ENCODE measurements at places on chromosomes 2 and 18. TPM values are rescaled to one million over a fixed set of nuclear protein-coding genes. Genes with fewer than 3 reads are reported as not detected.

DNA sequence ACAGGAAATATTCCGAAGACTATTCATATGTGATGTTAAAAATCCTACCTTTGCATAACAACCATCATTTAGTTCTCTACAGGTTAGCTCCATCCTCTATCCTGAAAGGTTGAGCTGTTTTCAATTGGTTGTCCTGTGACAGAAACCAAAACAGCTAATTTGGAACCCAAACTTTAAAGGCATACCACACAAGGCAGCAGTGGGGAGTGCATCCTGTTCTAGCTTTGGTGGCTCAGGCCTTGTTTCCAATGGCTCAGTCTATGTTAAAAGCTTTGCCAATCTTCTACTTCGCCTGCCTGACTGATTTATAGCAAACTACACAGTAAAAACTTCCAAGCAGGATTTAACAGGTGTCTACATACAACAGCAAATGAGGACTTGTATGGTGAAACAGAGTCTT is 3.2 kb downstream of the CD226 start:
- DNase-seq: no peak

LBX2 gene
- 1.5 TPM for total RNA-seq

DNA sequence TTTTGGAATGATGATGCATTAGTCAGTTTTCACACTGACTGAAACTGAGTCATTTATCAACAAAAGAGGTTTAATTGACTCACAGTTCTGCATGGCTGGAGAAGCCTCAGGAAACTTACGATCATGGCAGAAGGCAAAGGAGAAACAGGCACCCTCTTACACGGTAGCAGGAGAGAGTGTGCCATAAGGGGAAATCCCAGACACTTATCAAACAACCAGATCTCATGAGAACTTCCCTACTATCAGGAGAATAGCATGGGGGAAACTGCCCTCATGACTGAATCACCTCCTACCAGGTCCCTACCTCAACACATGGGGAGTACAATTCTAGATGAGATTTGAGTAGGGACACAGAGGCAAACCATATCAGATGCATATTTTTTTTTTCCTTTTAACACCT is 504.5 kb upstream of the VRK2 start:
- no peak for DNase-seq

ZNF516 gene
- total RNA-seq: 10.8 TPM

LRRTM4 gene
- not detected for total RNA-seq

DNA sequence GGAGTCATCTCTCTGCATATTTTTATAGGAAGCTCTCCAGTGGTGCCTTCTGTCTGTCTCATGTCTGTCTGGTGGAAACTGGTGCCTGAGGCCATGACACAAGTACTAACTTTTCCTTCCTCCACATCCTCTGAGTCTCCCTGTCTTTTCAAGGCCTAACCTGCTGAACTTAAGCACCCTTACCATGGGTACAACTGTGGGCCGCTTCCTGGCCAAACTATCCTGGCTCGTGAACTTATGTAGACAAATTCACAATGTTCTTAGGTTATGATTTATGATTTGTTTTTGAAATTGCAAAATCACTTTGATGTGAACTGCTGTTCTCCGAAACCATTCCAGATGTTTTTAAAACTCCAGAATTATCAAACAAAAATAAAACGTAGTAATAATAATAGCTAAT is 804.5 kb upstream of the POU3F3 start:
- DNase-seq: no peak

DNA sequence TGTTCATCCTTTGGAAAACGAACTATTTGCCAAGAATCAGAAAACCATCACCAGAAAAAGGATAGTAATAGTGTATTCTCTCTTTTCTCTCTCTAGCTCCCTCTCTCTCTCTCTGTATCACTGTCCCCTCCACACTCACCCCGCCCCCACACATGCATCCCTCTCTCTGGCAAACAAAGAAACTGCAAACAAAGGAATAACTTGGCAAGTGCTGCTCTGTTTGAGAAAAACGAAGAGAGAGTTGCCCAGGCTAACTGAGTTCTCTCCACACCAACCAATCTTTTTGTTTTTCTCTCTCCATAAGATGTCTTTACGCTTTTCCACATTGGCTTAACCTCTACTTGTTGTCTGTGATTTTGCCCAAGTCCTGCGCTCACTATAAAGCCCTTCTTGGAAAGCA is 316.2 kb downstream of the EPHA4 start:
- DNase-seq: no peak

DNA sequence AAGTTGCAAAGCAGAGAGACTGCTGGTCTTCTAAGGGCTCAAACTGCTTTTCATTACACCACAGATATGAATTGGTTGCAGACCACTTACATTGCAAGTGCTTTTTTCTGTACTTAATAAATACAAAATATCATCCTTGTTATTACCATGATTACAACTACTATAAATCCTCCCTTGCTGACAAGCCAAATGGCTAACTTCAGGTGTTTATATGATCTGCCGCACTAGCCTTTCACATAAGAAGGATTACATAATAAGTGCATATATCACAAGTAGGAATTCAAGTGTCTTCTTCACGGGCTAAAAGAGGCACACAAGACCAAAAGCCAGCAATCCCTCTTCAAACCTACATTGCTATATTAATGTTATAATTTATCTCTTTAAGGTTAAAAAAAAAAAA is 373.0 kb downstream of the ZEB2 start:
- no peak for DNase-seq

LIMS2 gene
- not detected for total RNA-seq

Measured in natural killer cell treated with Interleukin-12 subunit alpha and Interleukin-12 subunit beta and Interleukin-15 and Interleukin-18, amount 100 ng/mL, for 72 hours (primary cell).